ENCODE measurements at places on chromosomes 16 and 17.
A peak's percentile ranks its signal among the peaks of the same experiment; 100 is the strongest.

GRCh38 chr17:28057731-28058246, 15.3 kb downstream of the NLK start:
- H3K27me3 ChIP-seq, result no peaks in the 10 kb centered on the region

DNA sequence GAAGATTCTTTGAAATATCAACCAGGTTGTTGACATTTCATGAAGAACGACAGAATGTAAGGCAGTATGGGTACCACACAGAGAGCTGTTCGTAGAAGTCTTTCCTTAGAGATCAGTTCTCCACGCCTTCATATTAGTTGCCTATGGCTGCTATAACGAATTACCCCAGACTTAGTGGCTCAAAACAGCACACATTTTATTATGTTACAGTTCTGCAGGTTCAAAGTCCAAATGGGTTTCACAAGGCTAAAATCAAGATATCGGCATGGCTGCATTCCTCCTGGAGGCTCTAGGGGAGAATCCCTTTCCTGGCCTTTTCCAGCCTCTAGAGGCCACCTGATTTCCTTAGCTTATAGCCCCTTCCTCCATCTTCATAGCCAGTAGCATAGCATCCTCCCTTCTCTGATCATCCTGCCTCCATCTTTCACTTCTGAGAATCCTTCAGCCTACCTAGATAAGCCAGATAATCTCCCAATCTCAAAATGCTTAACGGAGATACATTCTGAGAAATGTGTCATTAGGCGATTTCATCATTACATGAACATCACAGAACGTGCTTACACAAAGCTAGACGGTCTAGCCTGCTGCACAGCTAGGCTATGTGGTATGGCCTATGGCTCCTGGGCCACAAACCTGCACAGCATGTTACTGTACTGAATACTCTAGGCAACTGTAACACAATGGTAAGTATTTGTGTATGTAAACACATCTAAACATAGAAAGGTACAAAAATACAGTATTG, 26.0 kb downstream of the ERCC4 start:
- no peak overlapping the region for H3K27ac ChIP-seq
- H3K36me3 ChIP-seq, result peaks cover 17% of the 10 kb centered on the region
- H3K4me1 ChIP-seq, result no peaks in the 10 kb centered on the region
- no peak for DNase-seq
- no peak overlapping the region for H3K4me3 ChIP-seq

DNA sequence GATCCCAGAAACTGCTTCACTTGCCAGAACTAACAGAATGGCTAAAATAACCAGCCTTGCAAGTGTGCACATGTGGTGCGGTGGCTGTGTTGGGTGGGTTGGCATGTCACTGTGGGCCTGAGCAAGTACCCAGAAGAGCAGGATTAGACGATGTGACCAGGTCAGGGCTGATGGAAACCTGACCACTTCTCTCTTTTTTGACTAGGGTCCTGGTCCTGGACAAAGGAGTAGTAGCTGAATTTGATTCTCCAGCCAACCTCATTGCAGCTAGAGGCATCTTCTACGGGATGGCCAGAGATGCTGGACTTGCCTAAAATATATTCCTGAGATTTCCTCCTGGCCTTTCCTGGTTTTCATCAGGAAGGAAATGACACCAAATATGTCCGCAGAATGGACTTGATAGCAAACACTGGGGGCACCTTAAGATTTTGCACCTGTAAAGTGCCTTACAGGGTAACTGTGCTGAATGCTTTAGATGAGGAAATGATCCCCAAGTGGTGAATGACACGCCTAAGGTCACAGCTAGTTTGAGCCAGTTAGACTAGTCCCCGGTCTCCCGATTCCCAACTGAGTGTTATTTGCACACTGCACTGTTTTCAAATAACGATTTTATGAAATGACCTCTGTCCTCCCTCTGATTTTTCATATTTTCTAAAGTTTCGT, 16.7 kb downstream of the ANKRD40 start:
- no peak overlapping the region for H3K27ac ChIP-seq
- H3K4me1 ChIP-seq, result no peaks in the 10 kb centered on the region
- H3K27me3 ChIP-seq, result no peaks in the 10 kb centered on the region
- H3K4me3 ChIP-seq, result no peak overlapping the region
- DNase-seq, result no peak
- H3K36me3 ChIP-seq, result peaks cover 19% of the 10 kb centered on the region

- peaks cover 16% of the 10 kb centered on the region for H3K4me1 ChIP-seq
- H3K27me3 ChIP-seq, result peaks cover 28% of the 10 kb centered on the region
- no peak overlapping the region for H3K27ac ChIP-seq
- DNase-seq, result peak; percentile 30
- H3K4me3 ChIP-seq, result no peak overlapping the region
These were observed 28.1 kb downstream of the HSBP1 start for GRCh38 chr16:83835586-83836566.

- H3K4me3 ChIP-seq, result peak overlapping the region; percentile 89
- H3K4me1 ChIP-seq, result peaks cover 31% of the 10 kb centered on the region
- H3K36me3 ChIP-seq, result peaks cover 39% of the 10 kb centered on the region
- peak overlapping the region; percentile 92 for H3K27ac ChIP-seq
- no peak for DNase-seq
- H3K27me3 ChIP-seq, result no peaks in the 10 kb centered on the region
These were observed 851 bp downstream of the EDC4 start for GRCh38 chr16:67873435-67874370.

DNA sequence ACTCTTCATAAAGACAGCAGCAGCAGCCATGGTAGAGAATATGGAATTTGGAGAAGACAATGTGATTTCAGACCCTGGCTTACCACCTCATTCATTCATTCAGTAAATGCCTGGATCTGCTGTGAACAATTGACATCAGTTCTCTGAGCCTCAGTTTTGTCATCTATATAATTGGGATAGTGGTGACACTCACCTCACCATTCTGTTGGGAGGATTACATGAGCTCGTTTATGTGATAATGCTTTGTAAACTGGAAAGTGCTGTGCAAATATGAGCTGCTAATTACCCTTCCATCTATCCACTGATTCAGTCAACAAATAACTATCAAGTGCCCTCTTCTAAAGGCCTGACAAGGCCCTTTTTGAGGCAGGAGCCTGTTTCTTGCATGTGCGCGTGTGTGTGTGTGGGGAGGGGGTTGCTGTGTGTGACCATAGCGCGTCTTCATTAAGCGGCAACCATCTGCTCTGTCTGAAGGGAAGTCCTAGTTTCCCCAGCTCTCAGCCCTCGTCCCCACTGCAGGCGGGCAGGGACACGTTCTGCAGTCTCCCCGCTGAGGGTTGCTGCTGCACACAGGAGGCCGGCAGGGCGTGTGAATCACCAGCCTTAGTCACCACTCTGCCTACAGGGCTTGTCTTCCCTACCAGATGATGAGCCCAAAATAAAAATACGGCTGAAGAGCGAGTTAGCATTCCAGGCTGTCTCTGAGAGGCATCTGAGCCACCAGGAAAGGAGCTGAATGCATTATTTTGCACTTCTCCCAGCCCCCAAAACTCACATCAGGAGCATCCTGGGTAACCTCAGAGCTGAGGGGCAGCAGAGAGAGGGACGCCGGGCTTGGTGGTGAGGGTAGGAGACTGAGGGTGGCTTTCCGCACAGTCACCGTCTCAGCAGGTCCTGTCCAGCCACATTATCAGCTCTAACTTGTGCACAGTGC, 19.9 kb downstream of the ARL4D start:
- peaks cover 28% of the 10 kb centered on the region for H3K27me3 ChIP-seq
- H3K36me3 ChIP-seq, result no peaks in the 10 kb centered on the region

- no peak overlapping the region for H3K27ac ChIP-seq
- no peaks in the 10 kb centered on the region for H3K36me3 ChIP-seq
- H3K4me1 ChIP-seq, result no peaks in the 10 kb centered on the region
- H3K27me3 ChIP-seq, result no peaks in the 10 kb centered on the region
These were observed 6.9 kb downstream of the KCNJ16 start for GRCh38 chr17:70081885-70082284.

GRCh38 chr17:81954131-81955057, 6.6 kb downstream of the NOTUM start:
- H3K4me1 ChIP-seq, result peaks cover 6% of the 10 kb centered on the region
- DNase-seq, result no peak
- peaks cover 25% of the 10 kb centered on the region for H3K27me3 ChIP-seq
- no peak overlapping the region for H3K27ac ChIP-seq
- no peak overlapping the region for H3K4me3 ChIP-seq
- no peaks in the 10 kb centered on the region for H3K36me3 ChIP-seq

DNA sequence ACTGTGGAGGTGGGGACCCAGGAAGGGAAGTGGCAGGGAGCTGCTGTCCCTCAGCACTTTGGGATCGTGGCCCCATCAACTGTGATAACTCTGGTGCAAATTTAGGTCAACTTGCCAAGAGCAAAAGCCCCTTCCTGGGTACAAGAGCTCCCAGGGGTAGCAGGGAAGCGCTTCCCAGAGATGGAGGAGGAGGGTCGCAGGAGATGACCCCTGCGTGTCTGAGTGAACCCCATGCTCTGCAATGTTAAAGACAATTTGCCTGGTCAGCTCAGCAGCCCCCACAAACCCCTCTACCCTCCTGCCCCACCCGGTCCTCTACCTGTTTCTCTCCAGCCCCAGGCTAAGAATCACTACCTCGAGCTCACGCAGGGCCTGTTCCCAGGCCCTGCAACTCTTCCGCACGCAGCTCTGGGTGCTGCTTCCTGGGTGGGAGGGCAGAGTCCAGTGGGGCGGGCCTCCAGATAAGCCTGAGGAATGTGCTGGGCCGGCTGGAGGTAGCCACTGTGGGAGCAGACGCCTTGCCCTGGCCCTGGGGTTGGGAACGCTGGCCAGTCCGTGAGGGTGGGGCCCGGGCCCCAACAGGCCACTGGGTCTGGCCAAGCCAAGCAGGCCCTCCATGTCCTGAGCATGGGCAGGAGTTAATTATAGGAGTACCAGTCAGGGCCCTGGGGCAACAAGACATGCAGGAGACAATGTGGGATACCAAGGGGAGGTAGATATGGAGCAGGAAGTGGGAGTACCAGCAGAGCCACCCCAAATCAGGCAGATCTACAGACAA, 6.1 kb downstream of the DOK4 start:
- peaks cover 18% of the 10 kb centered on the region for H3K4me1 ChIP-seq
- H3K27me3 ChIP-seq, result no peaks in the 10 kb centered on the region
- no peak overlapping the region for H3K27ac ChIP-seq
- H3K36me3 ChIP-seq, result peaks cover 2% of the 10 kb centered on the region

DNA sequence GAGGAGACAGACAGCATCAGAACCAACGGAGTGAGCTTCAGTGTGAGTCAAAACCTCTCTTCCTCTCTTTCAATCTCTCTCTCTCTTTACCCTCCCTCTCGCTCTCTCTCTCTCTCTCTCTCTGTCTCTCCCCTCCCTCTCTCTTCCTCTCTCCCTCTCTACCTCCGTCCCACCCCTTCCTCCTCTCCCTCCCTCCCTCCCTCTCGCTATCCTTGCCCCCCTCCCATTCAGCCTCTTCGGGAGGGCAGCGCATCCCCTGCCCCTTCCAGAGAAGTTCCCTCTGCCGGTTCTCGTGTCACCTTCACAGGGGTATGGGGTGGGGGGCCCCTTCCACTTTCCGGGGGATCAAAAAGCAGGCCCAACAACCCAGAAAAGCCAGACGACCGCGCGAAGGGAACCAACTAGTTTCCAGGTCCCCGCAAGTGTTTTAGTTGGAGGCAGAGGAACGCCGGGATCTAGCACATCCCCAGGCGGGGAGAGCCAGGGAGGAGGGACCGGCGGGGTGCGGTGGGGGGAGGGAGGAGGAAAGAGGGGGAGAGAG, 28.9 kb upstream of the RBFOX1 start:
- H3K27ac ChIP-seq, result no peak overlapping the region
- H3K4me1 ChIP-seq, result no peaks in the 10 kb centered on the region
- DNase-seq, result no peak
- H3K27me3 ChIP-seq, result peaks cover 9% of the 10 kb centered on the region
- H3K36me3 ChIP-seq, result no peaks in the 10 kb centered on the region

DNA sequence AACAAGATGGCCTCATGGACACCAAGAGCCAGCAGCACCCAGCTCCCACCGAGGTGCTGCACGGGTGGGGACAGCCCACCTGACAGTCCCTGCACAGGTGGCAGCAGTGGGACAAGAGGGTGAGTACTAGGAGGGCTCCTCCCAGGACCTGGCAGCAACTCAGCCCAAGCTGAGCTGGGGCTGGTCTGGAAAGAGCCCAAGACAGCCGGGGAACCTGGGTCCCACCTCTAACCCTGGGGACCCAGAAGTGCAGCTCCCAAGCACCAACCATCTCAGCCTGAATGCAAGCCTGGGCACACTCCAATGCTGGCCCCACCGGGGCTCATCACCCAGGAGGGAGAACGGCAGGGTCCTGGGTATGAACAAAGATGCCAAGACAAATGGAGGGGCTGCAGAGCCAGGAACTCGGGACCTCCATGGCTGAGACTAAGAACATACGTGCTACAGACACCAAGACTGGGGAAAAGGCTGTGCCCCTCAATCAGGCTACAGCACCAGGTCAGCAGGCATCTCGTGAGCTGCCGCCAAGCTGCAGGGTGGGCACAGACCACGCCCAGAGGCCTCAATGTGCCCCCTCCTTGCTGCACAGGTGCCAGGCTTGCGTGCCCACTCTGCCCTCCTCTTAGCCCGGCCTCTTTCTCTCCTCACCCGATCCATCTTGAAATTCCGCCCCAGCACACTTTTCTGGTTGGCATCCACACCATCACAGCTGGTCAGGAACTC, 37.5 kb upstream of the GSG1L start:
- no peaks in the 10 kb centered on the region for H3K27me3 ChIP-seq
- no peak overlapping the region for H3K27ac ChIP-seq
- peaks cover 77% of the 10 kb centered on the region for H3K36me3 ChIP-seq
- H3K4me3 ChIP-seq, result no peak overlapping the region

DNA sequence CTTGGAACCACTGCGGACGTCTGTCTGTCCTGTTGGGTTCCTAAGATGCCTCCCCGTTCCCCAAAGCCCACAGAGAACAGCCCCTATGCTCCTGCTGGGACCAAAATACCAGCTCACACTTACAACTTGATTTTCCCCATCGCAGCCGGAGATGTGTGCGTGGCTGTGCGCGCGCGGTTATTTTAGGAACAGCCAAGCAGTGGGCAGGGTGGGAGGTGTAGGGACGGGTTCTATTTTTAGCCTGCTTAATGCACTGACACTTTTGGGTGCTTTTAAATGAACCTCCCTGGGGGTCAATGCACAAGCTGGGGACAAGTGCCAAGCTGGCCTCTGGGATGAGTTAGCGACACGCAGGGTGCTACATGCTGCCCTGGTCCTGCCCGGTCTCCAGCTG, 74.1 kb downstream of the KLHDC4 start:
- H3K27me3 ChIP-seq, result no peaks in the 10 kb centered on the region
- no peaks in the 10 kb centered on the region for H3K4me1 ChIP-seq
- no peak for DNase-seq
- H3K36me3 ChIP-seq, result no peaks in the 10 kb centered on the region
- no peak overlapping the region for H3K4me3 ChIP-seq
- no peak overlapping the region for H3K27ac ChIP-seq

DNA sequence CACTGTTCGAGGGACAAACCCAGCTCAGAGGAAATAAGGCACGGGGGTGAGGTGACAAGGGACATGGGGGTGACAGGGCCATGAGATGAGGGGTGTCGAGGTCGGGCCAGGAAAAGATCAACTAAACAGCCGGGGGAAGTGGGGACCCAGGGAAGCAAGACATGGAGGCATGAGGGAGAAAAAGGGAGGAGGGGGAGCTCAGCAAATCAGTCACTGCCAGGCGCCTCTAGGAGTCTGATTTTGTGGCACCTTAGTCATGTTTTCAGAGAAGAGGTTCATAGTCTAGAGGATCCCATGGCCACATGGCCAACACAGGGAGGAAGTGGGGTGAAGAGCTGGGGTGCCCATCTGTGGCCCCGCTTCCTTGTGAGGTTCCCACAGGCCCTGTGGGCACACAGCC, 814.5 kb downstream of the KCNJ18 start:
- H3K4me1 ChIP-seq, result no peaks in the 10 kb centered on the region
- H3K4me3 ChIP-seq, result no peak overlapping the region
- no peak for DNase-seq

GRCh38 chr17:59712862-59713261, 5.4 kb downstream of the VMP1 start:
- DNase-seq, result no peak
- H3K4me3 ChIP-seq, result no peak overlapping the region
- peaks cover 5% of the 10 kb centered on the region for H3K36me3 ChIP-seq
- H3K4me1 ChIP-seq, result peaks cover 12% of the 10 kb centered on the region

Data from activated CD8-positive, alpha-beta T cell treated with anti-CD3 and anti-CD28 coated beads, Interleukin-2, amount 10 ng/mL, durations not matched to agents 7 days and 5 days (primary cell).